ENCODE measurements at places on chromosomes 12 and 14.

GRCh38 chr12:106645074-106645421 is 62.2 kb downstream of the RFX4 start:
- DNase-seq = no peak
- H3K27me3 ChIP-seq = peaks cover 37% of the 10 kb centered on the region
- no peaks in the 10 kb centered on the region for H3K4me1 ChIP-seq
- H3K36me3 ChIP-seq = no peaks in the 10 kb centered on the region
- no peak overlapping the region for H3K27ac ChIP-seq

GRCh38 chr14:101018561-101019290 is 115.2 kb upstream of the RTL1 start:
- no peak for DNase-seq
- H3K27ac ChIP-seq = no peak overlapping the region
- no peaks in the 10 kb centered on the region for H3K4me1 ChIP-seq
- no peaks in the 10 kb centered on the region for H3K36me3 ChIP-seq
- H3K27me3 ChIP-seq = peaks cover 62% of the 10 kb centered on the region
- no peak overlapping the region for H3K4me3 ChIP-seq

DNA sequence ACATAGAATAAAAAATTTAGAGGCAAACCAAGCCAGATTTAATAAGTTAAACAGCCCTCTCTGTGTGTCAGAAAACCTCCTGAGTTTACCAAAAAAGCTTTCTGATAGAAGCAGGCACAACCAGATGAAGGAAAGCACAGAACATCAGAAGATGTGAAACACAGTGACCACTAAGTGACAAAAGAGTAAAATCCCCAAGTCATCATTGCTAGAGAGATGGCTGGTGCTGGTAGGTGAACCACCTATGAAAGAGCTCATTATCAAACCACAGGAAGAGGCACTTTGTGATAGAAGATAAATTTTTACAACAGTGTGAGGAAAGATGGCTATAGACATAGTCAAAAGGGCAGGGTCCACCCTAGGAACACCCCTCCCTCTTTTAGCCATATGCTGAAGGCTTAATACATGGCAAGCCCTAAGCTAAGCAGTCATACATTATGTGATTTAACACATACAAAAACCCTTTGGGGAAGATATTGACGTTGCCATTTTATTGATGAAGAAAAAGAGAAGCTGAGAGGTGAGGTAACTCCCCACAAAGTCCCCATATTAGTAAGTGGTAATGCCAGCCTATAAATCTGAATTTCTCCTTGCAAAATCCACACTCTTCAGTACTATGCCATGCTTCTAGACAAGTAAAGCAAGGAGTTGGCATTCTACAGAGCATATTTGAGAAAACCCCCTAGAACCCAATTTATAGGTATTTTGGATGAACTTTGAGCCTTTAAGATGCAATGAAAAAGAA is 449.9 kb downstream of the LRIG3 start:
- H3K4me1 ChIP-seq = no peaks in the 10 kb centered on the region
- H3K27ac ChIP-seq = no peak overlapping the region
- no peak for DNase-seq
- no peak overlapping the region for H3K4me3 ChIP-seq
- no peaks in the 10 kb centered on the region for H3K36me3 ChIP-seq
- H3K27me3 ChIP-seq = no peaks in the 10 kb centered on the region

GRCh38 chr14:75070383-75070782 is 942 bp downstream of the ZC2HC1C start:
- no peak overlapping the region for H3K27ac ChIP-seq
- H3K4me3 ChIP-seq = no peak overlapping the region
- DNase-seq = no peak
- no peaks in the 10 kb centered on the region for H3K36me3 ChIP-seq
- H3K27me3 ChIP-seq = no peaks in the 10 kb centered on the region
- H3K4me1 ChIP-seq = no peaks in the 10 kb centered on the region

DNA sequence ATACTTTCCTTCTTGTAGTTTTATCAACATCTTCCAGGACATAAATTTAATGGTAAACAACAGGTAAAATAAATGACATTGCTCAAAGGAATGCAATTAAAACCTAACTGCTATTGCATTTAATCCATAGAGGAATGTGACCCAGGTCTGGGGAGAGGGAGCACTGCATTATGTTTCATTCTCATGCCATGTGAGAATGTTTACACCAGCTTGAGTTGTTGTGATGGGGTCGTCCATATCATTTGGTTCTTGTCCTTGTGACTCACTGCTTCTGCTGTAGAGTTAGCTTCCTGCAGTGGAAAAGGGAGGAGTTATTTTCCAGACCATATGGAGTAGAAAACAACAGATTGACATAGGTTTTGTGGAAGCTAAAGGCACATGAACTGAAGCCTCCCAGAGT is 129.3 kb upstream of the PMCH start:
- H3K4me1 ChIP-seq = no peaks in the 10 kb centered on the region
- H3K27ac ChIP-seq = no peak overlapping the region
- peaks cover 22% of the 10 kb centered on the region for H3K27me3 ChIP-seq
- DNase-seq = no peak
- H3K36me3 ChIP-seq = no peaks in the 10 kb centered on the region

- peaks cover 16% of the 10 kb centered on the region for H3K36me3 ChIP-seq
- H3K4me3 ChIP-seq = peak overlapping the region; percentile 9
- H3K4me1 ChIP-seq = peaks cover 75% of the 10 kb centered on the region
- DNase-seq = no peak
- H3K27me3 ChIP-seq = no peaks in the 10 kb centered on the region
Measured at GRCh38 chr14:69695322-69696203, 71.4 kb upstream of the SRSF5 start.

DNA sequence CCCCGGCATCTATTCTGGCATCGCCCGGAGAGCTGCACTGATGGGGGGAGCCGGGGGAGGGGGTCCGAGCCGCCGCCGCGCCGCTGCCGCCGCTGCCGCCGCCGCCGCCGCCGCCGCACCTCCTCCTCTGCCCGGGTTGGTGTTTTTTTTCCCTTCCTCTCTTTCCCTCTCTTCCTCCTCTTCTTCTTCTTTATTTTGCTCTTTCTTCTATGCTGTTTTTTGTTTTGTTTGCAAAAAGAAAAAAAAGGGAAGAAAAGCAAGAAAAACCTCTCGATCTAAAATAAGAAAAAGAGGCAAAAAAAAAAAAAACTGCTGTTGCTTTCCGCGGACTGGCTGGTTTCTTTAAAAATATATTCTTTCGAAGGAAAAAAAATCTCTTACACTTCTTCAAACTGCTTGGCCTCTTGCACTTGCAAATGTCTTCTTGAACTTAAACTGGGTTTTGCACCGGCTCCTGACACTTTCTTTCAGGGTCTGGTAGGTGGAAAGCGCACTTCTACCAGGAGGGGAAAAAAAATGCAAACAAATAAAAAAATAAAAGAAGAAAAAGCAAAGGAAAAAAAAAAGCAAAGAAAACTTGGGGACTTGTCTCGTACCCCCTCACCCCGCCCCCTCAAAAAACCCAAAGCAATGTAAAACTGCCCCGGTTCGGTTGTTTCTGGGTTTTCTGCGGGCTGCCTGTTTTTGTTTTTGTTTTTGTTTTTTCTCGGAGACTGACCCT is 616 bp downstream of the BCL11B start:
- no peaks in the 10 kb centered on the region for H3K27me3 ChIP-seq
- peaks cover 64% of the 10 kb centered on the region for H3K36me3 ChIP-seq
- DNase-seq = no peak

- H3K4me3 ChIP-seq = peak overlapping the region; percentile 70
- no peak for DNase-seq
- peaks cover 30% of the 10 kb centered on the region for H3K4me1 ChIP-seq
- peaks cover 8% of the 10 kb centered on the region for H3K36me3 ChIP-seq
- no peaks in the 10 kb centered on the region for H3K27me3 ChIP-seq
- peak overlapping the region; percentile 92 for H3K27ac ChIP-seq
Measured at GRCh38 chr12:43835264-43835655, 621 bp upstream of the TMEM117 start.

DNA sequence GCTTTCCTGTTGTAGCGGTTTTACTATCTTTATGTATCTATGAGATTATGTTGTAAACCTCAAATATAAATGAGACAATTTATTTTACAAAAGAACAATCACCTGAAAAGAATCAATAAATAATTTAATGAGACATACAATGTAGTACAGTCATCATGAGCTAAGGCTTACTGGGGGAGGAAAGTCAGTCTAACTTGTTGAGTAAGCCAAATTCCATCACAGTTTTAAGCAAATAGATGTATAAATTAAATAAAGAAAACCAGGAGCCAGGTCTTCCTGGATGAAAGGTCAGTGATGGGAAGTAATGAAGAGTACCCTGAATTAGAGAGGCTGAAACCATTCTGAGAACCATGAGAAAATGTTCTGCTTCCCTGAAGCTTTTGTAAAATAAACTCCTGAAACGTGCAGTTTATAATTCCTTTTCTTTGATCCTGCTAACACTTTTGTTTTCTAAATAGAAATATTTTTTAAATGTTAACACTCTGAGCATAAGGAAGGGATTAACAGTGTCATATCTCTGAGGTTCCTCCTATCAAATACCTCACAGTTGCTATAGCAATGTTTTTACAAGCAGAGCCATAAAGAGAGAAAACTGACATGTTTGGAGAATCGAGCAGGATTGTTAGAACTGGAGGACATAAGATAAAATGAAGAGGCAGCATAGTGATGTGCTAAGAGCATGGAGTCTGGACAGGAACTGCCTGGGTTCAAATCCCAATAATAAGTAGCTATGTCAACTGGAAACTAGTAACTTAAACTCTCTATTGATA is 444.9 kb upstream of the FOXG1 start:
- no peaks in the 10 kb centered on the region for H3K27me3 ChIP-seq
- H3K27ac ChIP-seq = no peak overlapping the region
- no peak for DNase-seq
- H3K4me1 ChIP-seq = no peaks in the 10 kb centered on the region

- H3K4me1 ChIP-seq = no peaks in the 10 kb centered on the region
- no peak overlapping the region for H3K4me3 ChIP-seq
- H3K27ac ChIP-seq = no peak overlapping the region
- DNase-seq = no peak
- H3K36me3 ChIP-seq = no peaks in the 10 kb centered on the region
Measured at GRCh38 chr14:43105305-43105704, 1401.8 kb downstream of the FSCB start.

GRCh38 chr12:33012226-33012625 is 115.6 kb upstream of the PKP2 start:
- no peaks in the 10 kb centered on the region for H3K27me3 ChIP-seq
- H3K4me1 ChIP-seq = no peaks in the 10 kb centered on the region
- no peak overlapping the region for H3K27ac ChIP-seq
- no peak for DNase-seq
- no peaks in the 10 kb centered on the region for H3K36me3 ChIP-seq

DNA sequence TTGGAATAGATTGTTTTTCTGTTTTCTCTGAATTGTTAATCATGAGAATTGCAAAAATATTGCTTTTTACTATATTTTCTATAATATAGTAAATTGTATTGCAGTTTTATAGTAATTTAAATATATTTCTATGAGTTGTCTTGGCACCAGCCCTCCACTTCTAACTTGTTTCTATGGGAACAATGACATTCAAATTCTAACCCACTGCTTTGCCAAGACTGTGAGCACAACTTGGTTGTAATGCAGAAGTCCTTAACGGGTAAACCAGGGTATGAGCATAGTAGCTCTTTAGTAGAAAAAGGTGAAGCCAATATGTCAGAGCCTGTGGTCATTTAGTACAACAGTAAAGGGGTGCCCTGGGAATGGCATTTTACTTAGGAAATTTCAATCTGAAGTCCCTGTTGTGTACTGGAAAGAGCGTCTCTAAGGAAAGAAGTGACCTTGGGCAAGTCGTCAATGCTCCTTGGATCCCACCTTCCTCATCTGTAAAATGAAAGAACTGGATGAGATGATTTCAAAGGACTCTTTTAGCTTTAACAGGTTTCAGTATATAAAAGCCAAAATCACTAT is 283.3 kb downstream of the ATP23 start:
- DNase-seq = no peak
- no peaks in the 10 kb centered on the region for H3K36me3 ChIP-seq
- H3K27me3 ChIP-seq = peaks cover 2% of the 10 kb centered on the region
- no peak overlapping the region for H3K4me3 ChIP-seq
- H3K4me1 ChIP-seq = no peaks in the 10 kb centered on the region

- H3K36me3 ChIP-seq = no peaks in the 10 kb centered on the region
- DNase-seq = no peak
- no peaks in the 10 kb centered on the region for H3K27me3 ChIP-seq
- no peak overlapping the region for H3K27ac ChIP-seq
- no peaks in the 10 kb centered on the region for H3K4me1 ChIP-seq
- H3K4me3 ChIP-seq = no peak overlapping the region
Measured at GRCh38 chr12:99212275-99212674, 435.3 kb upstream of the GARIN6 start.

- H3K27me3 ChIP-seq = no peaks in the 10 kb centered on the region
- no peak overlapping the region for H3K4me3 ChIP-seq
- peaks cover 32% of the 10 kb centered on the region for H3K36me3 ChIP-seq
- peak overlapping the region; percentile 38 for H3K27ac ChIP-seq
- DNase-seq = no peak
Measured at GRCh38 chr12:110531741-110532333, 29.7 kb downstream of the RAD9B start.

GRCh38 chr14:65321370-65321875 is 91.1 kb upstream of the FUT8 start:
- no peak overlapping the region for H3K4me3 ChIP-seq
- H3K27me3 ChIP-seq = no peaks in the 10 kb centered on the region
- H3K27ac ChIP-seq = no peak overlapping the region
- no peak for DNase-seq

GRCh38 chr12:117119592-117120198 is 20.5 kb upstream of the TESC start:
- no peak overlapping the region for H3K27ac ChIP-seq
- H3K4me1 ChIP-seq = peaks cover 3% of the 10 kb centered on the region
- no peaks in the 10 kb centered on the region for H3K36me3 ChIP-seq
- H3K27me3 ChIP-seq = no peaks in the 10 kb centered on the region
- no peak overlapping the region for H3K4me3 ChIP-seq

GRCh38 chr12:114767906-114768722 is 84.1 kb upstream of the TBX3 start:
- H3K36me3 ChIP-seq = no peaks in the 10 kb centered on the region
- H3K27ac ChIP-seq = no peak overlapping the region
- H3K4me3 ChIP-seq = no peak overlapping the region
- H3K27me3 ChIP-seq = no peaks in the 10 kb centered on the region

- H3K36me3 ChIP-seq = no peaks in the 10 kb centered on the region
- DNase-seq = no peak
- H3K4me3 ChIP-seq = no peak overlapping the region
- H3K4me1 ChIP-seq = no peaks in the 10 kb centered on the region
- H3K27me3 ChIP-seq = peaks cover 27% of the 10 kb centered on the region
- H3K27ac ChIP-seq = no peak overlapping the region
Measured at GRCh38 chr12:108173160-108173559, 44.1 kb downstream of the WSCD2 start.

- no peak overlapping the region for H3K27ac ChIP-seq
- peaks cover 6% of the 10 kb centered on the region for H3K36me3 ChIP-seq
- no peak for DNase-seq
- H3K4me3 ChIP-seq = no peak overlapping the region
- peaks cover 5% of the 10 kb centered on the region for H3K27me3 ChIP-seq
Measured at GRCh38 chr14:101600336-101600890, 39.1 kb downstream of the DIO3 start.

GRCh38 chr12:94305130-94305957 is 154.3 kb downstream of the CEP83 start:
- peaks cover 11% of the 10 kb centered on the region for H3K4me1 ChIP-seq
- no peaks in the 10 kb centered on the region for H3K27me3 ChIP-seq
- H3K4me3 ChIP-seq = no peak overlapping the region
- peaks cover 8% of the 10 kb centered on the region for H3K36me3 ChIP-seq

- H3K27ac ChIP-seq = peak overlapping the region; percentile 3
- no peaks in the 10 kb centered on the region for H3K27me3 ChIP-seq
- DNase-seq = no peak
Measured at GRCh38 chr14:39368261-39368959, 63.8 kb downstream of the FBXO33 start.

Measured in effector memory CD8-positive, alpha-beta T cell (primary cell).